ENCODE measurements at places on chromosomes 4 and X. TPM values are rescaled to one million over a fixed set of nuclear protein-coding genes. Genes with fewer than 3 reads are reported as not detected.

GRCh38 chr4:152605031-152605430 lies 69.1 kb upstream of the FBXW7 start:
- DNase-seq = no peak

- DNase-seq = peak; percentile 12
These were observed 91.5 kb downstream of the ELOVL6 start for GRCh38 chr4:110106931-110107296.

GRCh38 chr4:88747351-88747750 lies 49.7 kb upstream of the NAP1L5 start:
- DNase-seq = no peak

- no peak for DNase-seq
These were observed 7.4 kb downstream of the SUPT20HL2 start for GRCh38 chrX:24306440-24306839.

DNA sequence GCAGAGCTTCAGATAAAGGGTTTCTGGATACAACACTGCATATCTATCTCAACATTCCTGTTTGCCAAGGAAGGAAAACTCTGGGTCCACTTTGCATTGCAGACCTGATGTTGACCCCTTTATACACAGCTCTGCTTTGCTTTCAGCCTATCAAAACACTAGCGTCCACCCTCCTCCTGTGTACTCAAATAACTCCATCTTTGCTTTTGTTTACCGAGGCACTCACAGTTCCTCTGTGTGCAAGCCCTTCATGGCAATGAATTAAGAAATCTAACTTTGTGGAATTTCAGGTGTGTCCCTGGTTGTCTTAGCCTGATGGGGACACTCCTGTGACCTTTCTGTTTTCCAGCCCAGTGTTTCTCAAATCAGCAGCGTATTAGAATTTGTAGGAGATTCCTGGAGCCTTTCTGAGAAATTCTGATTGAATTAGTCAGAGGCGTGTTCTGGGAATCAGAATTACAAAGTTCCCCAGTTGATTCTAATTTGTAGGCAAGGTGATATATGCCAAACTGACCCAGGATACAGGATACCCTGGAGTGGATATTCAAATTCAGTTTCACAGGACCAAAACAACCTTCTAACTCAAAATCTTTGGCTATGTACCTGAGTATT lies 68.6 kb downstream of the DTHD1 start:
- DNase-seq = no peak

- DNase-seq = no peak
These were observed 135.0 kb downstream of the RAB28 start for GRCh38 chr4:13349096-13349495.

DNA sequence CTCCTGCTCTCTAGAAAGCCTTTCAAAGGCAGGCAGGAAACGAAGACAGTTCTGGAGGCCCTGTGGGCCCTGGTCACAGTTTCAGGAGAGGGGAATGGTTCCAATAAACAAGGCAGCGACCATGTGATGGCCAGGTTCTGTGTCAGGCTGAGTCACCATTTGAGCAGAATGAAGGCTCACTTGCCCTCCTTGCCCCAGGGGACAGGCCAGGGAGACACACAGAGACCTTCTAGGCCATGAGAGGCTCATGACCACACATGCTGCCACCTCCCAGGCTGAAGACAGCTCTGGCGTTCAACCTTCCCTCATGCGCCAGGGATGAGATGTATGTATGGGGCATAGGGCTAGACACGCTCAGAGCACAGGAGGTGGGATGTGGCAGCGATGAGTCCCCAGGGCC lies 22.9 kb upstream of the TRIM2 start:
- peak; percentile 18 for DNase-seq

DNA sequence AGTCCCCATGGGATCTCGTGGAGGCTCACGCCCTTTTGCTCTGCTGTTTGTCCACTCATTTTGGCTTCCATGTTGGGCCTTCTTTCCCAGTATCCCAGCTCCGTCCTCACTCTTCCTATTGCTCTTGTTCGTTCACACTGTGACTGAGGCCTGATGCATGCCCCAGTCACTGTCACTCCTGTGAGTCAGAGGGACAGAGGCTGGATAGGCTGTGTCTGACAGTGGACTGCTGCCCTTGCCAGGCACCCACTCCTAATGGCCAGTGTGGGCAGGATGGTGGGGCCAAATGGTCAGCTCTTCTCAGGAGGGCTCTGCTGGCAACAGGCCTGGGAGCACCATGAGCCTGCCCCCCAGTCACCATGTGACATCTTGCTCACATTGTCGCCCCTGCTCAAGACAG lies 40.0 kb downstream of the HADH start:
- no peak for DNase-seq

- no peak for DNase-seq
These were observed 178.4 kb downstream of the MGST2 start for GRCh38 chr4:139844057-139844456.

DNA sequence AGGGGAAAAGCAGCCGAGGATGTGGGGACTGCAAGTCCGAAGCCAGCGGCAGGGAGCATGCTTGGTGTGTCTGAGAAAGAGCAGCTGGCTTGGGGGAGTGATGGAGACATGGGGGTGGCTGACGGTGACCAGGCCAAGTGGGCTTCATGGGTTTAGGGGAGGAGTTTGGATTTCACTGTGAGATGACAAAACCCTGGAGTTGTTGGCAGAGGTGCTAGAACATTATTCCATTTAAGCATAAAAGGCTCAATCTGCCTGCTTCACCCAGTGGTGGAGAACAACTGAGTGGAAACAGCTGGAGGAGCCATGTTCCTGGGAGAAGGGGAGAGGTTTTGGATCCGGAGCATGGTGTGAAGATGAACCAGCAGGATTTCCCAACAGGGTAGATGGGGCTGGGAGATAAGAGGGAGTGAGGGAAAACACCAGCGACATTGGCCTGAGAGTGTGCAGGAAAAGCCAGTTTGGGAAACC lies 318.0 kb upstream of the TAPT1 start:
- DNase-seq = no peak

DNA sequence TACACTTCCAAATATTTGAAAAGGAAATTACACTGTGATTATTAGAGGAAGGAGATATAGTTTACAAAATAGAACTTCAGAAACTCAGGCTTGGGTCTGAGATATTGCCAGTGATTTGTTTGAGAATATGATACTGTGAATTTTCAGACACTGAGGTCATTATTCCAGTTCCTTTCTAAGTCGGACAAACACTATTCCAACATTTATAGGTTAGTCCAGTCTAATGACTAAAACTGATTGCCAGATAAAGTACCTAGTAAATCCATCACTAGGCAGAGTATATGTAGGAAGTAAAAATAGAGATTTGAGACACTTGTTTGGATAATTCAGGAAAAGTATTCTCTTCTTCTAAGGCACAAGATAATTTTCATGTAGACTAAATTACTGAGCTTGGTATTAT lies 13.2 kb downstream of the MTTP start:
- DNase-seq = no peak

DNA sequence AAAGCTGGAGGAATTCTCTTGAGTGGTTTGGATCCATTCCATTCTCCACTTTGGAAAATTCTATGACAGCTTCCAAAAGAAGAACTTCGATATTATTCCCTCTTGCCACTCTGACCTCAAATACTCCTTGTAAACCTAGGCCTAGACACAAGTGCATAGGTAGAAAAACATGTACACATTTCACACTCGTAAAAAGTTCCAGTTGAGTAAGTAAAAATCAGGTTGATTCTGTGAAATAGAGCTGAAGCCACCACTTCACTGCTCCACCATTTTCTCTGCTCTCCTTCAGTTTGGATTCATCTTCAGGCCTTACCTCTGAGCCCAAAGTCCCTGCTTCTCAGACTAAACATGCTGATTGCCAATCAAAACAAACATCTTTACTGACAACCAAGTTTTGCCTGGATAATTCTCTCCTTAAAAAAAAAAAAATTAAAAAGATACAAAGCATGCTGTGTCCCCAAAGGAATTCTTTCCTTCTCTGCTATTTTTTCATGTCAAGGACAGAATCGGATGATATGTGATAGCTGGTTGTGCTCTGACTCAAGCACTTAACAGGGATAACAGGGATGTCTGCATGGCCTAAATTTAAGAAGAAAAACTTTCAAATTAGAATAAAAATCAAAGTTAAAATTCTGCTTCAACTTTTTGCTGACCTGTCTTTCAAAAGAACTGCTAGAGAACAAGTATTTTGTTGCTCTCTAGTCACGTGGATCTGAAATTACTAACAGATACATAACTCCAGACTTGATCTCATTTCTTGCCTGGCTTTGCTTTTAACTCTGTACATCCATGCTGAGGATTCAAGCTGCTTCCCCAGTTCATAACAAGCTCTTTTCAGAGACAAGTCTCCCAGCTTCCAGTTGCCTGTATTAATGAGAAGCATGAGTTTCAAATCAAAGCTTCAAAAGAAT lies 420.9 kb upstream of the INTU start:
- DNase-seq = no peak

DNA sequence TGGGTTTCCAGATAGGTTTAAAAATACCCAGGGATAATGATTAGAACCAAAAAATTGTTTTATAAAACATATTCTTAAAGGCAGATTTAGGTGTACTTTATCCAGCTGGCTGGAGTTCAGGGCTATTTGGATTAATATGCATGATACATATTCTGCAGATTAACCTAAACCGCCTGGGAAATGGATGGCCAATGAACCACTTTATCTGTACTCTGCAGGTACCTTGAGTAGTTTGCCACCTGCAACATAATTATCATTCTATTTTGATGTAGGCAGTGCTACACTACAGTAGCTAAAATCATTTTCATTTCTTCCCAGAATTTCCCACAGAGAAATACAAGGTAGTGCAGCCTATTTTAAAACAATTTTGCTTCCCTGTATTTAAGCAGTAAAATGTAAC lies 683.2 kb upstream of the GNPDA2 start:
- DNase-seq = no peak

- DNase-seq = peak; percentile 45
These were observed 458 bp downstream of the GRIPAP1 start for GRCh38 chrX:49001521-49002090.

GRCh38 chrX:54920610-54921426 lies at the start of gene TRO:
Gene TRO (plus strand): TSS chrX:54920824. CDS start chrX:54922247, 1,423 bp downstream.
- DNase-seq = peak; percentile 26

DNA sequence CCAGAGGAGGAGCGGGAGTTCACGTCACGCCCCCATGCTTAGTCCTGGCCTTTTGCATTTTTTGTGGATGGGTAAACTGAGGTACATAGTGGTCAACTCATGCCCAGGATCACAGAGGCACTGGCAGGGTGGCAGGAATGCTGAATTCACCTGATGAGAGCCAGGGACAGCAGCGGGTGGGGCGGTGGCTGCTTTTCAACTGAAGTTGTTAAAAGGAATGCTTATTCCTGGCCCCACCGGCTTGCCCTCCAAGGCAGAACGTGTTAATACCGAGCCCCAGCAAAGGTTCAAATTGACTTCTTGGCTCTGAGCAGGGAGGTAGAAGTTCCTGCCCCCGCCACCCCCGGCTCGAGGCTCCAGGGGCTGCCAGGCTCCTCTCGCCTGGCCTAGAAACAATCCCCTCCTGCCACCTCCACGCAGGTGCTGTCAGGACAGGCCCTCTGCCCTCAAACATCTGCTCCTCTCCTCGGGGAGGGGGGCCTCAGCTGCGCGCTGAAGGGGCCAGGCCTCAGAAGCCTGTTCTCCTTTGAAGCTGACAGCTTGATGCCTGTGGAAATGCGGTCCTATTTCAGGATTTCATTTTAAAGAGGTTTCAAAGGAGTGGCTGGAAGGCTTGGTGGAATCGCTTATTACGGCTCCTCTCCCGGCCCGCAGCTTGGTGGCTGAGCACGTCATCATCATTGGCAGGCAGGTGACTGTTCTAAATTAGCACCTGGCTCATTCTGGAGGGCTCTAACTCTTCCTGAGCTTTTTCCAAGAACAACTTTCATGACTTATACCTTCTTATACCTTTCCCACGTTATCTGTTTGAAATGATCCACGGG lies 93.0 kb downstream of the PHKA2 start:
- DNase-seq = no peak

DNA sequence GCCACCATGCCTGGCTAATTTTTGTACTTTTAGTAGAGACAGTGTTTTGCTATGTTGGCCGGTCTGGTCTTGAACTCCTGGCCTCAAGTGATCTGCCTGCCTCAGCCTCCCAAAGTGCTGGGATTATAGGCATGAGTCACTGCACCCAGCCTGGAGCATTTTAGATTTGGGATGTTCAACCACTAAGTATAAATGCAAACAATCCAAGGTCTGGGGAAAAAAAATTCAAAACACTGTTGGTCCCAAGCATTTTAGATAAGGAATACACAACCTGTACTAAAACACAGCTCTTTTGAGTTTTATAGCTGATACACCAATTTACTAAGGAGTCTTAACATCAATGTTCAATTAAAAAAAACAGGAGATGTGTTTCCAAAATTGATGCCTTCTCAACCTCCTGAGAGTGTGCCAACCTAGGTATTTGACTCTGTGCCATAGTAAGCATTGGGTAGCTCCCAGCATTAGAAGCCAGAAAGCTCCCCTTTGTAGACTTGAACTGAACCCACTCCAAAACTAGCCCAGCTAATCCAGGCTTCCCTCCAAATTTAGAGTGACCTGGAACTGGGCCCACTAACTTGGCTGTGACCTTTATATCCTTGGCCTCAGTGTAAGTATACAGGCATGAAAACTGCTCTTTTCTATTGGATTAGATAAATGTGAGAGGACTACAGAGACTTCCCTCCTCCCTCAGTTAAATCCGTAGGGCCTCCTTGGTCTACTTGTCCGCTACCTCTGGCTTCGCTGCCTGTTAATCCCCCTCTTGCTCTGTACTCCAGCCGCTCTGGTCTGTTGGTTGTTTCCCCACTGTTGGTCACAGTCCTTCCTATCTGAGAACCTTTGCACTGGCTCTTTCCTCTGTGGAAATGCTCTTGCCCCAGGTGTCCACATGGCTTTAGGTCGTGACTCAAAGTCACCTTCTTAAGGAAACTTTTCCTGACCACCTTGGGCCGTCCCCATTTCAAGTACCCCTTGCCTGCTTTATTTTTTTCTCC lies 77.6 kb downstream of the CCKAR start:
- no peak for DNase-seq

GRCh38 chrX:30468471-30468870 lies 109.1 kb downstream of the TASL start:
- DNase-seq = no peak

DNA sequence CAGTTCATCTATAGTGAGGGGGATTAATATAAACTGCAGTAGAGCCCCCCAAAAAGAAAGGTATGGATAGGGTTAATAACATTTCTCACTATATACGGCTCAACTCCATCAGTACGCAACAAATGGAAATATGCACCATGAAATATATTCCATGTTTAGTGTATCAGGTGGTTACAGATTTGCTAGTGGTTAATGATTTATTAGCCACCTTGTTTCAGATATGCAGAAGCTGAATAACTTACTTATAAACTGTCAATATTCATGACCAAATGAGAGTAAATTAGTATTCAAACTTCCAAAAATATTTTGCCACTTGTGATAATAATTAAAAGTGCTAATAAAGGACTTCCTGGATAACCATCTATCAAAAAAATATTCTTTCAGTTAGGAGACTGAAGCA lies 14.8 kb downstream of the AMTN start:
- DNase-seq = no peak

ABCG2 gene
- 3.1 TPM for total RNA-seq

ZFYVE28 gene
- total RNA-seq = 0.97 TPM

TCEAL6 gene
- total RNA-seq = not detected

CFP gene
- total RNA-seq = 0.74 TPM

TEX13B gene
- total RNA-seq = not detected

CT45A2 gene
- total RNA-seq = 0.69 TPM

ZIC3 gene
- total RNA-seq = 1.4 TPM

ERAS gene
- not detected for total RNA-seq

ZNF732 gene
- total RNA-seq = 0.12 TPM

DGAT2L6 gene
- total RNA-seq = not detected

VEGFD gene
- 1.1 TPM for total RNA-seq

TRPC5OS gene
- total RNA-seq = not detected
